ENCODE measurements at places on chromosomes 5 and 9.

- DNase-seq, result no peak
Measured at GRCh38 chr9:120032639-120033038, 547.3 kb downstream of the CDK5RAP2 start.

- no peak for DNase-seq
Measured at GRCh38 chr9:128136816-128137793, 9.6 kb upstream of the PTGES2 start.

DNA sequence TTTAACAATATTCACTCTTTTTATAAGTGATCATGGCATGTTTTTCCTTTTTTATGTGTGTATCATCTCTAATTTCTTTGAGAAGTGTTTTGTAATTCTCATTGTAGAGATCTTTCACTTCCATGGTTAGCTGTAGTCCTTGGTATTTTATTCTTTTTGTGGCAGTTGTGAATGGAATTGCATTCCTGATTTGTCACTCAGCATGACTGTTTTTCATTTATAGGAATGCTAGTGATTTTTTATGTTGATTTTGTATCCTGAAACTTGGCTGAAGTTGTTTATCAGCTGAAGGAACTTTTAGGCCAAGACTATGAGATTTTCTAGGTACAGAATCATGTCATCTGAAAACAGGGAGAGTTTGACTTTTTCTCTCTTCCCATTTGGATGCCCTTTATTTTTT lies 13.1 kb upstream of the SPINK13 start:
- DNase-seq, result no peak

- DNase-seq, result peak; percentile 10
Measured at GRCh38 chr9:95626885-95627558, 110.3 kb upstream of the PTCH1 start.

DNA sequence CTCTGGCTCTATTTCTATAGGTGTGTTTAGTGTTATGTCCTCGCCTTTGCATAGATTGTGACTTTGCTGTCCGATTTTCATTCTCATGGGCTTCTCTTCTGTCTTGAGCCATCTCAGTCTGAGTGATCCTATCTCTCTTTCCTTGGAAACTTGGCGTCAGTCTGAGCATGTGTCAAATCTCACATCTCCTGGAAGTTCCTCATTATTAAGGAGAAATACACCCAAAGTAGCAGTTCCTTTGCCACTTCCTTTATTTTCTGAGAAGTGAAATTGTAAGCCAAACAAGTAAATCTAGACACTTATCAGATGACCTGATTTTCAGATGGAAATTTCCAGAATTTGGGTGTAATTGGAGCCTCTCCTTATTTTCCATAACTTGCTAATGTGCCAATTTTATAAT lies 126.9 kb upstream of the ANKH start:
- no peak for DNase-seq

DNA sequence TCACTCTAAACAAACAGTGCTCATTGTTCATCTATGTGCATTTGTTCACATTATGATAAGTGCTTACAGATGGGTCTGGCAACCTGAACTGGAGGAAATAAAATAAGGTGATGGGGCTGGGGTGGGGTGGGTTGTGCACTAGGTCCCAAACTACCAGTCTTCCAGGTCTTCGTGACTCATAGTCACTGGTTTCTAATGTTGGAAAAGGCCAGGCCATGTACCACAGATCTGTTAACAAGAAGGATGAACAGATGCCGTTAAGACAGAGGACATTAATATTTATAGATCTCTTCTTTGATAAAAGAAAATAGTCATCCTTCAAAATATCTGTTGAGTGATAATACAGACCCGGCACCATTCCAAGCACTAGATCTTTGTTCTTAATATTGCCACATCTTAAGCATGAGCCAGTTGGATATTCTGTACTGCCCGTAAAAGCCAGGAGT lies 71.4 kb upstream of the STARD4 start:
- DNase-seq, result no peak

DNA sequence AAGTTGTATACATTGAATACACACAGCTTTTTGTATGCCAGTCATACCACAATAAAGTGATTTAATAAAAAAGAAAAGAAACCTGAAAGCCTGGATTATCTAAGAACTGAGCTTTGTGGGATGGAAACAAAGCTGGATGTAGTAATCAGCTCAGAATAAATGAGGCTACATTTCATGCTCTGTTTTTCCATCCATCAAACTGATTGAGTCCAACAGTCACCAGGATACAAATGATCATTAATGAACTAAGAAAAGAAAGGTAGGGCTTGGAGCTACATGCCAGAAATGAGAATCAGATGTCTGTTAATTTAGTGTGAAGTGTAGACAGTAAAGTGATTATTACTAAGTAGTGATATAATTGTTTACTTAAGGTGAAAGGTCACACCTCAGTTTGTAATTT lies 109.8 kb upstream of the TARS1 start:
- no peak for DNase-seq

- DNase-seq, result peak; percentile 9
Measured at GRCh38 chr5:110054240-110054639, 364.5 kb downstream of the MAN2A1 start.

DNA sequence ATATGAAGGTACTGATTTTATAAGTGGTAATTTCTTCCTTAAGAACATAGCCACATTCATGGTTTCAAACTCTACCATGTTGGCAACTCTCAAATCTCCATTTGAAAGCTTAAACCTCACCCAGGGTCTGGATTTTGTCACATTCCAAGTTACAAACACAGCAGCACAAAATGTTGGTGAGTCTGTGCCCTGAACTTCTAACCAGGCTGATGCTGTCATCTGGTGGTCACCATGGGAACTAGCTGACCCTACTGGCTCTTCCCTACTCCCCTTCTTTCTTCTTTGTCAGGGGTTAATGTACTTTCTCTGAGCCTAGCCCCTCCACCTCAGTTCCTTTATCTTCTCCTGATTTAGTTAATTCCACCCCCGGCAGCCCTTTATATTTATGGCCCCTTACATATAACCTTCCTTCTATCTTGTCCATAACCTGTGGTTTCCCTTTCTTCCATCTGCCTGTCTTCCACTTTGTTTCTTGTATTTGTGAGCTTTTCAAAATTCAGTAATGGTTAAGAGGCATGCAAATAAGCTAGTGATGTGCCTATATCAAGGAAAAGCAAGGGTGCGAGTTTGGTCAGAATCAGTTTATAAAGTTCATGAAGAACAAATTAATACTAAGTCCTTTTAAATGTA lies 35.9 kb downstream of the TGFBR1 start:
- no peak for DNase-seq

GRCh38 chr9:87250205-87250604 lies 247.5 kb upstream of the DAPK1 start:
- no peak for DNase-seq

DNA sequence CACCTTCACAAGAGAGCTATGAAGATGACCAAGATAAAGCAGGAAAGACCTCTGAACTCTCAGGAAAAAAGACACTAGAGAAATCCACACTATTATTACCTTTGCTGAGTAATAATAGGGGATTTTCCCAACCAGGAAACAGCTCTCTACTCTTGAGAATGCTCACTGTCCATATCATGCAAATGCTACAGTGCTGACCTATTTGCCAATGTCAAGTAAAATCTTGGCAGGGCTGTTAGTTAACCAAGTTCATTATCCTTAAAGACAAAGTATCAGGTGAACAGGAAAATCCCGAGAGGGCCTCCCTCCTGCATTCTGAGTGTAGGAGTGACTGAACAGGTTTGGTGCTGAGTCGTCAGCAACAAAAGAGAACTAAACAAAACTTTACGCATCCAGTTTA lies 306.6 kb downstream of the ACTL7B start:
- no peak for DNase-seq

DNA sequence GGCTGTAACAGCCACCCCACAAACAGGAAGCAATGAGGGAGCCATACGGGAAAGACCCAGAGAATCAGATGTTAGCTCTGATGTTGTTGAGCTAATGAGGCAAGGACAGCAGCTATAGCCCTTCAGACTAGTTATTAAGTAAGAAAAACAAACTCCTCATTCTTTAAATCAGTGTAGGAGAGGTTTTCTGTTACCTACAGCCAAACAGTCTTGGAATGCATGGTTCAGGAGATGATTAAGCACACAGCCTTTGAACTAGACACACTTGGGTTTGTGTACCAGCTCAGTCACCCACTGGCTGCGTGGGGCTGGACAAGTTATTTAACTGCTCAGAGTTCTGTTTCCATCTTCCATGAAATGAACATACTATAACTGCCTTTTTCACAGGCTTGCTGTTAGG lies 68.1 kb downstream of the SPOCK1 start:
- DNase-seq, result no peak

DNA sequence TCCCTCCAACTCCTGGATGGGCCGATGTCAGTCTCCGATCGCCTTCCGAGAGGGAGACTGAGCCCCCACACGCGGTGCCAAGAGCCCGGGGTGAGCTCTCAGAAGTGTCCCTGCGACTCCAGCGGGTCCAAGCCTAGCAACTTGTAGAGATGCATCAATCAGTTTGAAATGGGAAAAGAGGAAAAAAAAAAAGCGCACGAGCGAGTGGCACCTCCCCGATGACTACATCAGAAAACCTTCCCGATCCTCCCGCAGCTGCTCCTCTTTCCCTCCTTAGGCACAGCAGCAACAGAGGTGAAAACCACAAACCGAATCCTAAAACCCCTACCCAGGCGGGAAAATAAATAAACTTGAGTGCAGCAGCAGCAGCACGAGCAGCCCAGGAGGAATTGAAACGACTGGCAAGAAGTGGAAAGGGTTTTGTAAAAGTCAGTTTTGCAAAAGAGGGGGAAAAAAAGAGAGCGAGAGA lies 1.0 kb upstream of the EFNA5 start:
- DNase-seq, result peak; percentile 93

- DNase-seq, result no peak
Measured at GRCh38 chr9:116355153-116355921, 201.7 kb downstream of the PAPPA start.

All from SW 1271 (cell line).